Cerebellar nuclear complex (tissue), 1 donor: ENCODE measurements at places on chromosomes 1 and 21.
A peak's percentile ranks its signal among the peaks of the same experiment; 100 is the strongest.

- no peak for DNase-seq
These were observed 15.9 kb downstream of the WDR4 start for GRCh38 chr21:42863504-42863870.

- no peak for DNase-seq
These were observed 49.3 kb upstream of the GRIK3 start for GRCh38 chr1:37083603-37084002.

DNA sequence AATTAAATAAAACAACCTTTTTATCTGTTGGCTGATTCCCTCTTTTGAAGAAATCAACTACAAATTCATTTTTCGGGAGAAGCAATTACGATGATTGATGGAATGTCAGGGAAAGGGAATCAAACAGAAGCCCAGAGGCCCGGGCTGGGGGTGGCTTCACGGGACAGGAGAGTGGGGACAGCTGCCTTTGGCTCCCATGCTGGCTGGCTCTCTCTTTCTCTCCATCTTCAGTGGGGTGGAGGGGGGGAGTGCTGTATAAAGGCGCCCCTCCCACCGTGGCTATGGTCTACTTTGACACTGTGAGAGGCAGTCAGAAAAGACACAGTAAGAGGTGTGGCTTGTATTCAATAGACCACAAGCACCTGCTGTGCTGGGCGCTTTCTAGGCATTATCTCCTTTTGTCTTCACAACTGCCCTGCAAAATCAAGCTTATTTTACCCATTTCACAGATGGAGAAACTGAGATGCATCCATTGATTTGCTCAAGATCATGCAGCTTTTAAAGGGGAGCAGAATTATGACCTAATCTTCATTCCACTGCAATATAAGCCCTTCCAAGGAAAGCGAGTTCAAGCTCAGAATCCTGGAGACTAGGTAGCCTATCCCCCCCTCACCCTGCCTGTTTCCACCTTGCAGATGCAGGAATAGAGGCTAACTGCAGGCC, 92.9 kb downstream of the GRIK3 start:
- DNase-seq = no peak

GRCh38 chr1:3170561-3171453, 101.8 kb downstream of the PRDM16 start:
- DNase-seq = no peak

DNA sequence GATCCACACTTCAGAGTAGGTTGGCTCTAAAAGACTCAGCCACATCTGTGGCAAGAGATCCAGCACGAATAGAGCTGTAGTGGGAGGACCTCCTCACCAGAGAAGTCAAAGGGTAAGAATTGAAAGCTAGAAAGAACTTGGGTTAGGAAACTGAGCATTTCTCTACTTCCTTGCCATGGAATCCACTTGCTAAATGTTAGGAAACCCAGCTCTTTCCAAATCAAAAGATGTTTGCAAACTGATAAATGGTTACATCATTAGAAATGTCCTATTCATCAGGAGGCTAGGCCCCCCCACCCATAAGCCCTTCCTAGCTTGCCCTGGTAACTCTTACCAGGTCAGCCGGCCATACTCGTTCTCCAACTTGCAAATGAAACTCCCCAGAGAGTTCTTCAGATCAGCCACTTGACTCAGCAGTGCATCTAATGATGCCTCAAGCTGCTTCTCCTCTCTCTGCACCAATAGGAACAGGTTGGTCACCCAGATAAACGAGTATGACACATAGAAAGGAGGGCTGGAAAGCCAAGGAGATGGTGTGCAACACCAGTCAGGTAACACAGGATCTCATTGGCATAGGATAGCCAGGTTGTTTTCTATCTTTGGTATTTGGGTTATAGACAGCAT, 1.5 kb downstream of the MED8 start:
- DNase-seq = no peak

DNA sequence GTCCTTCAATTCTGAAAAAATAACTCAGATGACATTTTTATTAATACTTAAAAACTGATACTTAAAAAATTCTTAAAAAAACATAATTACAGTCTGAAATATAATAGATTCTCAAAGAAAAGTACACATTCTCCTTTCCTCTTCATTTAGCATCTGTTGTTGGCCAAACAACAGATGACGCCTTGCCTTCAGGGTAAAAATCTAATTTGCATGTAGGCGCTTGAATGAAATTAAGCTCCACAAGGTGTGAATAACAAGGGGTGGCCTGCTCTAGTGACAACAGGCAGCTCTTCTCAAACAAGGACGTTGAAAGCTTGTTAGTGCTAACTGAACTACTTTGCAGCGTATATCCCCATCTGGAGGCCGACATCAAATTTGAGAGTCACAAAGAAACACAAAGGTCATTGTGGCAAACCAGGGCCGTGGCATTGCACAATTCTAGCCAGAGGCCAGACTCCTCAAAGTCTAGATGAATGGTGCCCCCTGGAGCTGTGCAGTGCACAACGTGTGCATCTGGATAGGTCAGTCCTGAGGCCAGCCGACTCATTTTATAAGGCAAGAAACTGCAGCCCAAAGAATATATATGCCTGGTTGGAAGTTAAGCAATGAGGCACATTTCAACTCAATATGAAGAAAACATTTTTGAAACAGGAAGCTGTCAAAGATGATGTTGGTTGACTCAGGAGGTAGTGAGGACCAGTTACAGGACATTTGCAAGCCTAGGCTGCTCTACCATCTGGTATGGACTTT, 459.2 kb upstream of the RUNX1 start:
- DNase-seq = no peak

- no peak for DNase-seq
These were observed 625.2 kb downstream of the LMO4 start for GRCh38 chr1:87953732-87954344.

GRCh38 chr1:9051379-9051778, 18.1 kb downstream of the SLC2A5 start:
- DNase-seq = no peak

DNA sequence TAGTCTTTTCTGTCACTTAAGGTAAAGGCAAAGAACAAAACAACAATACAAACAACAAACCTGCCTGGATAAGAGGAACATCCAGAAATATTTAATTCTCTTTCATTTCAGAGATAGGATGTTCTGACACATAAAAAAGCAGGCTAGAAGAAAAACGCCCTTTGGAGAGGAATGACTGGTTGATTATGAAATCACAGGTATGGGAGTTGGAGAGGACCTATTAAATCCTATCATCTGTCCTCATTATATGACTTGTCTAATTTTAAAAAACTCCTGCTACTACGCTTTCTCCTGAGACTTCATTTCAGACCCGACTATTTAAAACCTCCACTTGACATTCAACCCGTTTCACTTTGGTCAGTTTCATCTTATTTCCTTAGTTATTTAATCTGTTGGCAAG, 54.1 kb downstream of the TMPRSS15 start:
- no peak for DNase-seq

DNA sequence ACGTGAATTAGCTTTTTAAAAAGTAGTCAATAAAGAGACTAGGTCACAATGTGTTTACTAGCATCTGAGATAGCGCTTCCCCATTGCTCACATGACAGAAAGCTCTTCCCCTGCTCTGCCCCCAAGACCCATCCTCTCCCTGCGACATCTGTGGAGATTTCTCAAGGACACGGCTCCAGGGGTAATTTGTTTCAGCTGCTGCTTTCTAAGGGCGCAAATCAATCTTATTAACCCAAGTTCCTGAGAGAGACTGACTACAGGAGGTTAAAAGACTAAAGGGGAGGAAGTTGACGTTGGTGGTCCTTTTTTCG, at the start of gene MYOCOS:
MYOCOS (plus strand) TSS at position 92 of the 311 bp plus-strand sequence. CDS start 1,641 bp downstream, outside the sequence.
- DNase-seq = no peak

DNA sequence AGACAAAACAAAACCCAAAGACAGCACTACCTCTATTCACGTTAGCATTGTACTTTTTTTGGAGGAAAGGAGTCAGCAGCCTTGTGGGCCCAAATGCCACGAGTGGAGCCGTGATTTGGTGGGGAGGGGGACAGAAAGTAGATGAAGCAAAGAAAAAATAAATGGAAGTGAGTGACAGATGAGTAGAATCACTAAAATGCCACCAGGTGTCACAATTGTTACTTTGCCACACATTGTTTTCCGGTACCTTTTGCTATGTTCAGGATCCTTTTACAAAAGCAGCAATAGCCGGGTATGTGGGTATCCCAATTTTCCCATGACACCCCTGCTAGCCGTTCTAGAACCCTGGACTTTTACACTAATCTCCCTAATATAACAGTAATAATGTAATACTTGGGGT, 85.0 kb upstream of the AK4 start:
- no peak for DNase-seq

DNA sequence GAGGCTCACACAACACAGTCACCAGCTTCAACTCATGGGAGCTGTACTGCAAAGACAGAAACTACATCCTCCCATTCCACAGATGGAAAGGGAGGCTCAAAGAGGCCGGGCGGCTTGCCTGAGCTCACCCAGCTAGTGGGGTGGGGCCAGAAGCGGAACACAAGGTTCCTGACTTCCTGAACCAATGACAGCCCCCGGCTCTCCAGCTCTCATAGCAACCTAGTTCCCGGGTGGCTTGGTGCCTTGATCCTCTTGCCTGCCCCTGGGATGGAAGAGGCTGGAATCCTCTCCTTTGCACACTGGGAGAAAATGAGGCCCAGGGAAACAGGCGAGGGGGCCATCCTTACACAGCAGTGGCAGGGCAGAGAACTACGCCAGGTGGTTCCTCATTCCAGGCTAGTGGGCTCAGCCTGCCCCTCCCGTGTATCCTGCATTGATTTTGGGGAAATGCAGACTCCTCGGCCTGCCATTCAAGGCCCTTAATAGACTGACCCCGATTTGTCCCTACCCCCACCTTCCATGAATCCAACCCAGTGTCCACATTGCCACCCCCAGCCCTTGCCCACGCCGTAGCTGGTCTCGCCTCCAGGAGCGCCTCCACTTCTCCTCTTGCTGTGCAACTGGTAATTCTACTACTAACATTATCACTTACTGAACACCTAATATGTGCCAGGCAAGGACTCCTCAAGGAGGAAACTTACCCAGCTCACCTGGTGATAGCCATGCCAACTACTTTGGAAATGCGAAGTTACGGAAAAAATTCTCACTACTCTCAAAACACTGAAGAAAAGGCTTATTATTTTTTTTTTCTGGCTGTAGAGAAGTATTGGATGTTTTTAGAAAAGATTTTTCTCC, 5.0 kb downstream of the RAP1GAP start:
- no peak for DNase-seq

GRCh38 chr21:44848821-44849521, 24.5 kb downstream of the PTTG1IP start:
- DNase-seq = no peak

GRCh38 chr1:226365831-226366231, 42.1 kb downstream of the PARP1 start:
- no peak for DNase-seq

DNA sequence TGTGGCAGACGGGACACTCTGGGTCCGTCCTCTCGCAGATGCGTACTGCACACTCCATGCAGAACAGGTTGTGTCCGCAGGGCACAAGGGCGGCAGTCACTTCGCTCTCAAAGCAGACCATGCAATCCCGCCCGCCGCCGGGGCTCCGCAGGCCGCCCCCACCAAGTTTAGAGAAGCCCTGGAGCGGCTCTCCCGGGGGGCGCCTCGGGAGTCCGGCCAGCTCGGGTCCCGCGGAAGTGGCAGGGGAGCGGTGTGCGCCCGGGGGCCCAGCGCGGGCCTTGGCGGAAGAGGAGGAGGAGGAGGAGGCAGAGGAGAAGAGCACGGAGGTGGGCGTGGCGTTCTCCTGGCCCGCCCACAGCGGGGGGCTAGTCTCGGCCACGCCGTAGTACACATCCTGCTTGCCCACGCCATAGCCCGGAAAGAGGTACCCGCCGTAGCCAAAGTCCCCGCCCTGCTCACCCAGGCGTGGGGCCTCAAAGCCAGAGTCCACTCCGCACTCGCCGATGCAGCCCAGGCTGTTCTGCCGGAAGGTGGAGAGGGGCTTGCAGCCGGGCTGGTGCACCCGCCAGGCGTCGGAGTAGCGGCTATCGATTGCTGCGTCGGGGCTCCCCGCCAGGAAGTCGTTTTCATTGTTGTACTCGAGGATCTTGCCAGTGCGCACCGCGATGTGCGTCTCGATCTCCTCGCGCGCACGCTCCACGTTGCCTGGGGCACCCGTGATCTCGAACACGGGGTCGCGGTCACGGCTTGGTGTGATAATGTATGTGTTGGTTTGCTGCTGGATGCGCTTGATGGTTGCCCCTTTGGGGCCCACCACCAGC, 5.4 kb downstream of the MEX3A start:
- DNase-seq = no peak

GRCh38 chr1:93021539-93022134, 57.4 kb upstream of the MTF2 start:
- DNase-seq = no peak

- DNase-seq = no peak
These were observed 11.7 kb downstream of the TNFRSF1B start for GRCh38 chr1:12178511-12178910.

DNA sequence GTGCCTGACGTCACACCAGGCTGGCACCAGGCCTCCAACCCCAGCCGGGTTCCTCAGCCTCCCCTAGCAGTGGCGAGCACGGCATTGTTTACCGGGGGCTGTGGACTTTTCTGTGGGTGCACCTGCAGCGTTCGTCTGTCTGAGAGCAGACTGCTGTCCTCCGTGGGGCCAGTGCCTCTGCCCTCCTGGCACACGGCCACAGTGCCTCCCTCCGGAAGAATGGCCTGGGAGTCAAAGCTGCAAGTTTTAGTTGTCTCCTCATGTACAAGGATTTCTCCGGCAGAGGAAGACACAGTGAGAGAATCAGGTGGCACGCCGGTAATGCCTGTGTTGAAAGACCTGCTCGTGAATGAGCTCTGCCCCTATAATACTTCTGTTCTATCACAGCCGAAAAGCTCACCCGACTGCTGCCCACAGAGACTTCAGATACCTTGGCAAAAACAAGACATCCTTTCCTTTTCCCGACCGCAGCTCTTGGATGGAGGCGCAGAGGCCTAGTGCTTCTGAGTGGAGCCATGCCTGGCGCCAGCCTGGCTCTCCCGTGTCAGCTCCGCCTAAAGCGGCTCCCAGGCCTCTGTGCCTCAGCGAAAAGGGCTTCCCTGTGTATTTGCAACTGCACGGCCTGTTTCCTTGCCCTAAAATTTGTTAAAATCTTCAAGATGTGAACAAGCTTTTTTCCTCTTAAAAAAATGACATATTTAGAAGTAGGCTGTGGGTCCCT, 71.4 kb downstream of the AGPAT3 start:
- DNase-seq = no peak

DNA sequence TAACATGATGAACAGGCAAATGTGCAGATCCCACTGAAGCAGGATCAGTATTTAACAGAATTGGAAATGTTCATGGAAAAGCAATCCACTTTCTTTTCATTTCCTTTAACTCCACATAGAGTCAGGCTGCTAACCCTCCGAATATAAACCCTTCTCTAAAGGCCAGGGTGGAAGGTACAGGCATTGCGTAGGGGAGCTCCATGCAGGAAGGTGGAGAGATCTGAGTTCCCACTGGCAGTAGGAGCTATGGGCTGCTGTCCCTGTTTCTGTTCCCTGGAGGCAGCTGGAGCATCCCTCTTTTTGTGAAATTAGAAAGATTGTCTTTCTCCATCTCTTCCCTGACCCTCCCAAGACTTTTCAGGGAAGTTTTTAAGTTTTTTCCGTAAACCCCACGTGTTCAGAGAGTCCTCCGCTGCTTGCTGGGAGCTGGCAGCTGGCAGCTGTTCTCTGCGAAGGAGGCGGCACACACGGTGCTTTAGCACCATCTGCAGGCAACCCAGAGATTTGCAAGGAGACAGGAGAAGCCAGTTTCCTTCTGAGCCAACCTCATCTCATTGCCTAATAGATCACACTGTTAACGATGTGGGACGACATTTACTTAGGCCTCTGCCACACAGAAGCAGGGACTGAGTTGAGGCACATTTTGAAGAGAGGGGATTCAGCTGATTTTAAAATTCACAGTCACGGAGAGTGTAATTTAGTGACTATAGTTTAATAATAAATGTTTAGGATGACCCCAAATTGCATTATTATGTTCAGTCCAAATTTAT, 55.4 kb upstream of the HOOK1 start:
- peak; percentile 42 for DNase-seq
